Left kidney (tissue), 8 donors: ENCODE measurements at places on chromosomes 4 and X. TPM values are rescaled to one million over a fixed set of nuclear protein-coding genes. Genes with fewer than 3 reads are reported as not detected.

GRCh38 chrX:132984058-132984650, 25.7 kb upstream of the HS6ST2 start:
- no peak for DNase-seq

DNA sequence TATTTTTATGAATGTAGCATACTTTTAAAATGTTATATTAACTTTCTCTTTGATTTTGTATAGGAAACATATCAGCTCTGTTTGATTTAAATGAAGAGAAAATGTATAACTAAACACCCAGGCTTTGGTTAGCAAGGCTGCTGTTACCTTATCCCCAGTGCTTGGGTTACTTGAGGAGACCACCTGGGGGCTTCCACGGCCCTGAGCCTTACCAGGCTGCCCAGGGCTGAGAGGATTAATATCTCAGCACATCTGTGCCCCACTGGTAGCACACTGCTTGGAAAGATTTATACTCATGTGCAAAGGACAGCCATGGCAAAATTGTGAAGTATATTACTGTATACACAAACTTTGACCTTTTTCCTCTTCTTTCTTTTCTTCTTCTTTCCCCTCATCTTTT, 752.9 kb downstream of the RAPGEF2 start:
- no peak for DNase-seq

- DNase-seq: no peak
Observed at GRCh38 chrX:134144231-134144630, 92.8 kb upstream of the CCDC160 start.

- no peak for DNase-seq
Observed at GRCh38 chrX:3639236-3639635, 74.2 kb downstream of the PRKX start.

GRCh38 chr4:180923486-180923885, 1319.7 kb upstream of the TENM3 start:
- no peak for DNase-seq

DNA sequence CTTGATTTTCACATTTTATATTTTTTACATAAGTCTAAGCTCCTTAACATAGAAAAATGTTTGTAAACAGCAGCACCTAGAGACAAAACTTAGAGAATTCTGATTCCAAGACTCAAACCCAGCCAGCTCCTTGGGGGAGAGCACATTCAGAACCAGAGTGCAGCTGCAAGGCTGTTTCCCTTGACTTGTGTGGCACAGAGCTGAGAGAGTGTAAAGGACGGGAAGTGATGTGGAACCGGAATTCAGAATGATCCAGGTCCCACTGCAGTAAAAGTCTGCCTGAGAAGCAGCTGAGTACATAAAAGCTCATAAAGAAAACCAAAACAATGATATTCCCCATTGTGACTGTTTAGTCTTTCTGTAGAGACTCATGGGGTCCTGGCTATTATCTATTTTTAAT, 713.8 kb downstream of the RAB28 start:
- DNase-seq: peak; percentile 35

DNA sequence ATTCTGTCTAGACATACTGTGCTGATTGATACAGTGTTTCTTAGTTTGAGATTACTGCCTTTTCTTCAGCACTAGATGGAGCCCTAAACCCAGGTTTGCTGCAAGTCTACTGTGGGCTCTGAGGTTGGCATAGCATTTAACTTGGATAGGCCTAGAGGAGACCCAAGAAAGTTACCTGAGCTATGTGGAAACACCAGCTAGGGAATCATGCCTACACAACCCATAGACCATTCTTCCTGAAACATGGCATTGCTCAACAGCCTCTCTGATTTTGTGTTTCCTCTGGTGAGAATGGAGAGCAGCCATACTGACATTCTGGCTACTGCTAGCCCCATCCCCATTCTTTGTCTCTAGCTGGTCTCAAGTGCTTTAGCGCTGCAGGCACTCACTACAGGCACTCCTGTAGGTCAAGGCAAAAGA, 287.7 kb upstream of the PCDH18 start:
- no peak for DNase-seq

DNA sequence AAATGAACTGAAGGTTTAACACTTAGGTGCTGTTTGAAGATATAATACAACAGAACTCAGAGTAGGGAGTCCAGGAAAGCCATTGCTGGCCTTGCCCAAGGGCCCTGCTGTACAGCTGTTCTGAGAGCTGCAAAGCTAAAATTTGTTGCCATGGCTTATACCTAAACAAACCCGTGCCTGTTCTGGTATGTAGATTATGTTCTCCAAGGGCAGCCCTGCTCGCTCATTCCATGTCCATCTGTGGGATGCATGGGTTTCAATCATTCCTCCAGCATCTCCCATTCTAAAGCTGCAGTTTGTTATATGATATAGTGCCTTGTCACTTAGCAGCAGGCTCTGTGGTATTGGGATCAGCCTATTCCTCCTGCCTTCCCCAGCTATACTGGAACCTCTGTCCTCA, 80.8 kb upstream of the BMPR1B start:
- DNase-seq: no peak

GK2 gene
- polyA plus RNA-seq: not detected

EPGN gene
- 1.1 TPM for polyA plus RNA-seq

SSX2 gene
- not detected for polyA plus RNA-seq
